Muscle of leg (tissue), 16 donors: ENCODE measurements at places on chromosomes 7 and 10. TPM values are rescaled to one million over a fixed set of nuclear protein-coding genes. Genes with fewer than 3 reads are reported as not detected.
A peak's percentile ranks its signal among the peaks of the same experiment; 100 is the strongest.

DNA sequence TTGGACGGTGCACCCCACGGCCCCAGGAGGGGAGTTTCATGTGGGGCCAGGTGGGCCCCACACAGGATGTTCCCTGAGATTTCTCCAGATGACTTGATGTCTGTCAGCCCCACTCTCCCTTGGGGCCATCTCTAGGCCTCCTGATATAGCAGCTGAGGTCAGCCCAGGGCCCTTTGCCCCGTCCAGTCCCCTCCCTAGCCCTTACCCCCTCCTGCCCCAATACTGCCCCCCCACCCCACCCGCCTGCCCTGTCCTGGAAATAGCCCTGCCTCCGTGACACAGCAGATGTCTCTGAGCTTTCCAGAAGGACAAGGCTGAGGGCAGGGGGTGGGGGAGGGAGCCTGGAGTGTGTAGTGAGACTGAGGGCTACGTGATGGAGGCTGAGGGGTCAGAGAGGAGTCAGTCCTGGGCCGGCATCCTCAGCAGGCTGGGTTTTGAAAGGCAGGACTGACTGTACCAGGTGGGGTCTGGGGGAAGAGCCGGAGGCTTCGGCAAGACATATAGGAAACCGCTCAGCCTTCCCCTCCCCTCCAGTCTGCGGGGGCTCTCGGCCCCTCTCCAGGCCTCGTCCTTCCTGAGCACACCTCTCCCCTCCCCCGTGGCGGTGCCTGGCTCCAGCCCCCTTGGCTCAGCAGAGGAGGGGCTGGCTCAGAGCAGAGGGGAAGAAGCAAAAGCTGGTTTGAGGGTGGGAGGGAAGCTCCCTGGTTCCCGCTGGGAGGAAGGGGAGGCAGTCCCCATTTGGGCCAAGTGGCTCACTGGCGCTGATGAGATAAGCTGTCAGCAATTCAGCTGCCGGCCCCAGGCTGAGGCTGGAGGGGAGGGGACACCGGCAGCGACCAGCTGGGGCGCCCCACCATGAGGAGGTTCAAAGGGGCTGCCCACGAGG lies 2.0 kb downstream of the FLNC start:
- peak overlapping the region; percentile 98 for H3K27ac ChIP-seq
- peak; percentile 96 for DNase-seq
- H3K27me3 ChIP-seq: peaks cover 18% of the 10 kb centered on the region
- H3K4me3 ChIP-seq: peak overlapping the region; percentile 97

- H3K36me3 ChIP-seq: no peaks in the 10 kb centered on the region
- H3K27ac ChIP-seq: no peak overlapping the region
- peaks cover 11% of the 10 kb centered on the region for H3K27me3 ChIP-seq
Measured at GRCh38 chr7:157633465-157634185, 296.8 kb downstream of the DNAJB6 start.

DNA sequence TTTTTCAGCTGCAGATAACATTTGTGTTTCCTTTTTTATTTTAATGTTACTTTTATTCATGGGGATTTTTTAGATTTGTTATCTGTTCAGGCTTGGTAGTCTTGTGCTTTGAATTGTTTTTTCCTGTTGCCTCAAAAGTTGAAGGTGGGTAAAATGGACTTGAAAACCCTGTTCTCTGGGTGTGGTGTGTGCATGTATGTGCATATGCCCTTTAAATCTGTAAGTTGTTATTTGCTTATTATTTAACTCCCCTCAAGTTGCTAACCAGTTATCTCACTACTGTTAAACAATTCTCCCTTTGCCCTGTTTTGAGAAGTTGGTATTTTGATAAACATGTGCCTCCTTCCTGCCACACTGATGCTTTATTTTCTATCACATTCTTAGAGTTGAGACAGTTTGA lies 30.6 kb downstream of the TSPAN14 start:
- H3K4me3 ChIP-seq: no peak overlapping the region
- H3K4me1 ChIP-seq: peaks cover 30% of the 10 kb centered on the region
- peaks cover 12% of the 10 kb centered on the region for H3K36me3 ChIP-seq
- no peaks in the 10 kb centered on the region for H3K27me3 ChIP-seq
- DNase-seq: no peak
- no peak overlapping the region for H3K27ac ChIP-seq

GRCh38 chr10:101529207-101529606 lies 58.9 kb downstream of the POLL start:
- no peak overlapping the region for H3K4me3 ChIP-seq
- H3K4me1 ChIP-seq: no peaks in the 10 kb centered on the region
- H3K27me3 ChIP-seq: no peaks in the 10 kb centered on the region
- DNase-seq: no peak
- peaks cover 12% of the 10 kb centered on the region for H3K36me3 ChIP-seq
- no peak overlapping the region for H3K27ac ChIP-seq

- H3K36me3 ChIP-seq: peaks cover 27% of the 10 kb centered on the region
- no peak for DNase-seq
- peaks cover 72% of the 10 kb centered on the region for H3K4me1 ChIP-seq
- H3K27me3 ChIP-seq: no peaks in the 10 kb centered on the region
- no peak overlapping the region for H3K27ac ChIP-seq
Measured at GRCh38 chr10:79115302-79115701, 46.5 kb downstream of the ZMIZ1 start.

Gene CALML5
- total RNA-seq: not detected

Gene IL2RA
- total RNA-seq: not detected

Gene TBXAS1
- total RNA-seq: 4.4 TPM

Gene SPDYE5
- total RNA-seq: 0.04 TPM

Gene TRIM50
- total RNA-seq: 0.44 TPM
